ENCODE measurements at places on chromosomes 1 and 21.

DNA sequence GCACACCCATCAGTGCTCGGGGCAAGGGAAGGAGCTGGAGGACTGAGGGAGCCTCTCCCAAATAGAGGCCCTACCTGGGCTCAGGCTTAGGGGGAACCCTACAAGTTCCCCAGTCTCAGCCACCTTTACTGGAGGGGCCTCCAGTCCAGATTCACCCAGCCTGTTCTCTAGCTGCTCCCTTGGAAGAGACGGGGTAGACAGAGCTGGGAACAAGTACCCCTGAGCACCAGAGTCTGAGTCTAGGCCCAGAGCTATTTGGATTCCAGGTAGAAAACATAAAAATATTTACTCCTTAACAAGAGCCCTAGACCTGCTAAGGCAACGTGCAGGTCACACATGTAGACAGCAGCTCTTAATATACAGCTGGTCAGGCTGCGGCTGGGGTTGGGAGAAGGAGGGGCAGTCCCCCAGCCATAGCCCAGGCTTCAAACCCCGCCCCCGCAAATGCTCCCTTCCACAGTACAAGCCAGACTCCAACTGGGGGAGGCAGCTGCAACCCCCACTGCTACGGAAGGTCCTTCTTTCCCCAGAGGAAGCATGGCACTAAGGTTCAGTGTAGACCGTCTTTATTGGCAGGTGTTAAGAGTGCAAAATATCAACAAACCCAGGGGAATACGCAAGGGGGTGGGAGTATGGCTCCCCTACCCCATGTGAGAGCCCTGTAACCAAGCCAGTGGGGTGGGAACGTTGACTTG is 8.0 kb downstream of the TENT5B start:
- no peak for DNase-seq

DNA sequence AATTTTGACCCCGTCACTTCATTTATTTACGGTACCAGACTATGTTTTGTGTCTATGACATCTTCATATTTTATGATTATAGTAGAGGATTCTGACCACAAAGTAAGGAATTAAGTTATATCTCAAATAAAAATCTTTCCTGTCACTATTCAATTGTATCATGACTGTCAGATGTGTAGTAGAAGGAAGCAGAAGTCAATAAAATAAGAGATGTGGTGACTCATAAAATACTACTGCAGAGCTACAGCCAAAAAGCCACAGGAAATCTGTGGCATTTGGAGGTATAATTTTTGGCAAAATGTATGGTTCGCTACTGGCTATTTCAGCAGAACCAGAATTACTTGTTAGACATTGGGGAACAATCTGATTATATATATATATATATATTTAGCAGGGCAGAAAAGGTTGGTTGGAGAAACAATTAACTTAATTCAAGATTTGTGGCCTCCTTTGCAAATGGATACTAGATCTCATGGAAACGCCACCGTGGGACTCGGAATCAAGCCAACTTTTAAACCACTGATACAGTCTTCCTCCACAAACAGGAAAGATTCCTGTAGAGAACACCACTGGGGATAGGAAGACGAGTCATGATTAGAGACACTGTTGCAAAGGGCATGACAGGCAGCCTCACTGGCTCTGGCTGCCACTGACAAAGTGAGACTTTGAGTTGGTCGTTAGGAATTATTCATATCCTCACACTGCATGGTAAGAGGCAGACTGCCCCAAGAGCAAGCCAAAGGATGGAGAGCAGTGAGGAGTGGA is 5.1 kb downstream of the FCRL2 start:
- no peak for DNase-seq

DNA sequence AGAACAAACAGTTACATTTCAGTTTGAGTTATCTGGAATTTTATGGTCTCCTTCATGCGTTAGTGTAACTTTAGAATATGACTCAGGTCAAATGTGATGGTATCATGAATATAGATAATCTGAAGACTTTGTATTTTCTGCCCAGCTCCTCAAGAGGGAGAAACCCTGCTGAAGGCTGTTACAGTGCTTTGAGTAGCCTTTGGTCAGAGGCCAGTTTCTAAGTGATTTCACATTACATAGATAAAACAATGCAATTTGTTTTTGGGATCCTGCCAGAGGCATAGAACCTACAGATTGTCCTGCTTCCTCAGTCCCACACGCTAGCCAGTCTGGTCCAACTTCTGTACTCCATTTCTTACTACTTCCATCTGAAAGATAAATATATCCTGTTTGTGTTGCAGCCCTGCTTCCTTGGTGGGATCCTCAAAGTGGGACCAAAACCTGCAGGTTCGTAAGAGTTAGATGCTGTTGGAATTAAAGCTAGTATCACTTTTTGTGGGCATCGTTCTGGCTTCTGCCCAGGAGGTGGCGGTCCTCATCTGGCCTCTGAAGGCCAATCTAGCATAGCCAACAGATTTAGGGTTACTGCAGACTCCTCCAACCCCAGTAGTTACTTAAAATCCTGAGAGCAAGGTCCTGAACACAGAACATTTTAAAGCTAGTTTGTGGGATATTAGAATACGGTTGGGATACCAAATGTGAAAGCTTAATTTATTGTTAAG is 645.8 kb upstream of the USP24 start:
- DNase-seq: no peak

GRCh38 chr1:169012416-169012815 is 94.1 kb upstream of the ATP1B1 start:
- no peak for DNase-seq

- no peak for DNase-seq
Observed at GRCh38 chr1:19391596-19391981, 79.5 kb downstream of the SLC66A1 start.

GRCh38 chr1:89279011-89279466 is 6.4 kb upstream of the GBP5 start:
- DNase-seq: no peak

GRCh38 chr21:17784180-17784598 is 35.0 kb downstream of the C21orf91 start:
- no peak for DNase-seq

DNA sequence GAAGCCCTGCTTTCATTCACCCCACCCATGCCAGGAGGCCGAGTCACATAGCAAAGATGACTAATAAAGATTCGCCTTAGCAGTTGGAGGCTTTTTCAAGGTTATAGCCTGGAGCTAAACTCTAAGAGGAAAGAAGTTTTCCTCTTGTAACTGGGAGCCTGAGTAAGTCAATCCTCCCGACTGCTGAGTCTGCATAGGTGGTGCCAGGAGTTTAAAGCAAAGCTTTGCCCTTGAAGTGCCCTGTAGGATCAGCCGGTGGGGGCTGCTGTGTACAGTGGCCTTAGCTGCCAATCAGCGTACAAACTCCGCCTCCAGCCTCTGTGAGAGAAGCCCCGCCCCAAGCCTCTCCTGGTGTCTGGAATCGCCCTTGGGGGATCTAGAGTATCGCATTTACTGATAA is 147.5 kb upstream of the SPATA6 start:
- DNase-seq: no peak

DNA sequence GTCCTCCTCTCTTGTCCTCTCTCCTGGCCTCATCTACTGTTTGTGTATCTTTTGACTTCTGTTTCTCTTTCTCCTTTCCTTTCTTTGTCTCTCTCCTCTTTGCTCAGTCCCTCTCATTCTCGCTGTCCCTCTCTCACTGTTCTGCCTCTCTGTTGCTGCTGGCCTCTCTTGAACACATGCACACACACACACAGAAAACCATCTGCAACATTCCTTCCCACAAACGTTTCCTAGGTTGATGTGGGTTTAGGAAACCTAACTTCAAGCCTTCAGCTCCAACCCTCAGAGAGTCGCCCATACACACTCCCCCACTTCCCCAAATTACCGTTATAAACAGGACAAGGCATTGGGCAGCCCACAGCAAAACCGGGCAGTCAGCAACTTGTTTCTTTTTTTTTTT is 10.9 kb upstream of the SSBP3 start:
- no peak for DNase-seq

DNA sequence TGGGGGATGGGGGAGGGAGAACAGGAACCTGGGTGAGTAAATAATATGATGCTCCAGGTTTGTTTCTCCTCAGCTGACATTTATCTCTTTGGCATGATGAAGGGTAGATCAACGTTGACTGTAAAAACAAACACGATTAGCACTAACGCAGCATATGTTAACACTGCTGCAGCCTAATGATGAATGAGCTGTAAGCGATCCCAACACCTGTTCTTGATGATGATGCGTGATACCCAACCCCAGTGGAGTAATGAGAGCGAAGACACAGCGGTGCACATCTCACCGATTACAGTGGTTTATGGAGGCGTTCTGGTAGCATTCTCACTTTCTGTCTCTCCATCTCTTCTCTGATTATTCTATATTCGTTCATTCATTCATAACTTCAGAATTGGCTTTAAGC is 640.4 kb downstream of the USP25 start:
- DNase-seq: no peak

DNA sequence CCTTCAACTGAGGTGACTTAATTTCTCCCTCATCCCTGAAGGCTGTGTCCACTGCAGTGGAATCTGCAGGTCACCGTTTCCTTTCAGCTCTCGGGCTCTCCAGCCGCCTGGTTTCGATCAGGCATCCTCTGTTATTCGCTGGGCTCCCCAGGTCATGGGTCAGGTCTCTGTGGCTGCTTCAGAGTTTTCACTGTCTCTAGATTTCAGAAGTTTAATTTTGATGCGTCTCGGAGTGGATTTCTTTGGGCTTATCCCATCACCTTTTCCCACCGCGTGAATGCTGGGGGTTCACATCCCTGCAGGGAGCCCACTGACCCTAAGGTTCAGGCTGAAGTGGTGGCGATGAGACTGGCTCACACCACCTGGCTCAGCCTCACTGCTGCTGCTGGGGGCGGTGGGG is 3.3 kb downstream of the ACTRT2 start:
- no peak for DNase-seq

DNA sequence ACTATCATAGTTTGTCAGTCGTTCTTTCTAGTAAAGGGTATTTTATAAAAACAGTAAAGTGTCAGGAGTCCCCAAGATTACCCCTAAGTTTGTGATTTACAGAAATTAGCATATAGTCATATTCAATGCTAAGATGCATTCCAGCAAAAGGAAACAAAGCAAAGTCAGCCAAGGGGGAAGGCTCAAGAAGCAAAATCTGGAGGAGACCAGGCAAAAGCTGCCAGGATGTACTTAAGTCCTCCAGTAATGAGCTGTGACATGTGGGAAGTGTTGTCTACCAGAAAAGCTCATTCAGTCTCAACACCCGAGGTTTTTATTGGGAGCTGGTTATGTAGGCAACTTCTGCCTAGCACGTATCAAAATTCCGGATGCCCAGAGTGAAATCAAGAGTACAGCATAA is 373.4 kb upstream of the TMPRSS15 start:
- DNase-seq: no peak

Measured in NCI-H187 treated with DMSO at 0.1 percent for 48 hours (cell line).